ENCODE measurements at places on chromosomes 4 and X. TPM values are rescaled to one million over a fixed set of nuclear protein-coding genes. Genes with fewer than 3 reads are reported as not detected.
A peak's percentile ranks its signal among the peaks of the same experiment; 100 is the strongest.

GRCh38 chrX:29229802-29230201 is 642.6 kb downstream of the IL1RAPL1 start:
- no peak overlapping the region for H3K4me3 ChIP-seq
- no peaks in the 10 kb centered on the region for H3K27me3 ChIP-seq
- no peaks in the 10 kb centered on the region for H3K36me3 ChIP-seq
- no peak overlapping the region for H3K27ac ChIP-seq
- peak; percentile 51 for DNase-seq

DNA sequence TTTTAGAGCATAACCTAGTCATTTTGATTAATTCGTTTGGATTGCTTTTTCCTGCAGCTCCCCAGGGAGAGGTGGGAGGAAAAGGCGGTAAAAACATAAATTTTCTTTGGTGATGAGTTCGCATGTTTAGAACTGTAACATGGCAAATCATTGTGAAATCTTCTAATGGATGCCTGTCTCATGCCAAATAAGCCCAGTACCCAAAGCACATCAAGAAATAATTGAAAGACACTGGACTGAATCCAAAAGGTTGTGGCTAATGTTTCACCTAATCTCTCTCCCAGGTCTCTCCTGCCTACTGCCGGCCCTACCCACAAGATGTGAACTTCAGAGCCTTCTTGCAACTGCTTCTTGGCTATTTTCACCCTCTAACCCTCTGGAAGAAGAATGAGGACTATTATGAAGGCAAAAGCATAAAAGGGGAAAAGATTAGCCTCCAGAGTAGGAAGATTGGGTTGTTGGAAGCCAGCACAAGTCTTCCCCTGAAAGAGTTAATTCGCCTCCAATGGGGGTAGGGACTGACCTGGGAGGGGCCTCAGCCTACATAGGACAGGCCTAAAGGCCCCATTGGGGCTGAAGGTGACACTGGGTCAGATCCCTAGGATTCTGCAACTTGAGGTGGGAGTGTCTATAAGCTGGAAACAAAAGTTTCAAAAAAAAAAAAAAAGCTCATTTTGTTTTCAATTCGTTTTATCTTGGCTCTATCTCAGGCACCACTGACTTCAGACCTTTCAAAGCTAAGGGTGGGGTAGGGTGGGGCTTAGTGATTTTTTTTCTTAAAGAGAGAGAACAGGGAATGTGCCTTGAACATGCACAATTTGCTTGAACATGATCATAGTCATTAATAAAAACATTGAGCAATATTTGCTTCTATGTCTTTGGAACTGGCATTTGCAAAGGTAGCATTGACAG is 278.6 kb upstream of the KLF3 start:
- H3K36me3 ChIP-seq, result no peaks in the 10 kb centered on the region
- H3K27ac ChIP-seq, result no peak overlapping the region
- H3K4me1 ChIP-seq, result no peaks in the 10 kb centered on the region
- DNase-seq, result peak; percentile 34
- H3K4me3 ChIP-seq, result no peak overlapping the region
- no peaks in the 10 kb centered on the region for H3K27me3 ChIP-seq

- no peaks in the 10 kb centered on the region for H3K36me3 ChIP-seq
- H3K4me1 ChIP-seq, result peaks cover 4% of the 10 kb centered on the region
- no peak overlapping the region for H3K4me3 ChIP-seq
- H3K27ac ChIP-seq, result no peak overlapping the region
These were observed 87.1 kb upstream of the FAM9C start for GRCh38 chrX:13131396-13132137.

GRCh38 chr4:159098482-159099127 is 4.3 kb upstream of the RAPGEF2 start:
- no peak for DNase-seq
- H3K36me3 ChIP-seq, result no peaks in the 10 kb centered on the region
- peaks cover 4% of the 10 kb centered on the region for H3K4me1 ChIP-seq
- H3K27ac ChIP-seq, result no peak overlapping the region
- H3K4me3 ChIP-seq, result no peak overlapping the region
- H3K27me3 ChIP-seq, result no peaks in the 10 kb centered on the region

The CTAG1A gene
- total RNA-seq, result not detected

The PNMA3 gene
- total RNA-seq, result 0.93 TPM

The NOX1 gene
- total RNA-seq, result not detected
